Stimulated activated CD4-positive, alpha-beta T cell treated with anti-CD3 and anti-CD28 coated beads, Interleukin-1b, Interleukin-23, amount 100 ng/mL, for 1 hour (primary cell): ENCODE measurements at places on chromosomes 4 and X.
A peak's percentile ranks its signal among the peaks of the same experiment; 100 is the strongest.

DNA sequence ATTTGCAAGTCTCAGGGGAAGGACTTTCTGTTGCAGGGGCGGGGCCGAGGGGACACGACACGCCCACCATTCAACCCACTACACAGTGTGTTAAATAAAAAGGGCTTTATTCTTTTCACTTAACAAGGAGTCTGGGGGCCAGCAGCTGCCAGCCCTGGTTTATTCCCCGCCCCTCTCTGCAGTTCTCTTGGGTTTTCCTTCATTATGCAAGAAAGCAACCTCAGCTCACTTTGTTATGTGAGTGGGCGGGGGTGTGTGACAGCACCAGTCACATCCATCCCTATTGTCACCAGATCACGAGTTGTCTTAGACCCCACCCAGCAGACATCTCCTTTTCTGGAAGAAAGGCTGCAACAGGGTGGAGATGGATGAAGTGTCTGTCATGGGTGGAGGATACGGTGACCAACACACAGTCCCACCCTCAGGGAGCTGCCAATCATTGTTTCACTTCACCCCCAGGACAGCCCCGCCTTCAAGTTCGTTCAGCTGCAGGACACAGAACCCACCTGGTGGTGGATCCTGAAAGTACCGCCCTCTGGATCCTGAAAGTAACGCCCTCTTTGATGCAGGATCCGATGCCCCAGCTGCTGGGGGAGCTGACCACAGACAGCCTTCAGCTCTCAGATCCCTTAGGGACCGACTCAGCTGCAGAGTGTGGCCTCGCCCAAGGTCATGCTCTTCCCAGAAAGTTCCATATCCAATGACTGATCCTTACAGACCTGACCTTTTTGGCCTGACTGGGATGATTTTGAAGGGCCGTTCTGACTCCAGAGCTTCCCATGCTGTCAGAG lies 79.6 kb downstream of the SMIM20 start:
- no peak for DNase-seq

DNA sequence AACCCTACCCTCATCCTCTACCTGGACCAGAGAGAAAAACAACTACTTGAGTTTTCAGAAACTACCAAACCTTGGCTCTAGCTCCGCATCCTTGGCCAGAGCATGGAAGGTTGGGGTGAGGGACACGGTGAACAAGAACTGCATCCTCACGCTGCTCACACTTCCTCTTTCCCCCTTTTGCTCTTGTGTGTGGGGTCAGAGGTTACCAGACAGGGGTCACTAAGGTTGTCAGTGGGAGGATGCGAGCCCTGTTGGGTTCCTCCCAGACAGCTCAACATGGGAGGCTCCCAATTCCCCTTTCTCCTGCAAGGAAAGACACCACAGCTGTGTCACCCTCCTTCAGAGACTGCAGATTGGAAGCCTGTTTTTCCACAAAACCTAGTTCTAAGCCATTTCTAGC lies 5.5 kb upstream of the ZXDB start:
- DNase-seq, result no peak

- no peak for DNase-seq
These were observed 1634.6 kb upstream of the AGA start for GRCh38 chr4:179076865-179077264.

DNA sequence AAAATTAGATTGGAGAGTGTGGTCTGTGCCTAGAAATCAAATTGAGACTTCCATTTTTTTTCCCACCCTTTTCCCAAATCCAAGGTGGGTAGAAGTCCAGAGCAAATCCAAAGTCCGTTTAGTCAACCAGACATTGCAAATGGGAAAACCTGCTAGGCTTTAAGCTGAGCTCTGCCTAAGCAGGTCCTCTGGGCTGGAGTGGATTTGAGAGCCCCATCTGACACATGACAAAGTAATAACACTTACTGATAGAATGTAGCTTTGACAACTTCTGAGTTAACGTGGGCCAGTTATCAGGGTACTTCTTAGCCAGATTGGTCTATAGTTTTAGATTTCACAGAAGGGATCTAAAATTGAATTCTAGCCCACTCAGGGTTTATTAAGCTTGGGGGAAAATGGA lies 242.3 kb downstream of the GALNTL6 start:
- no peak for DNase-seq

DNA sequence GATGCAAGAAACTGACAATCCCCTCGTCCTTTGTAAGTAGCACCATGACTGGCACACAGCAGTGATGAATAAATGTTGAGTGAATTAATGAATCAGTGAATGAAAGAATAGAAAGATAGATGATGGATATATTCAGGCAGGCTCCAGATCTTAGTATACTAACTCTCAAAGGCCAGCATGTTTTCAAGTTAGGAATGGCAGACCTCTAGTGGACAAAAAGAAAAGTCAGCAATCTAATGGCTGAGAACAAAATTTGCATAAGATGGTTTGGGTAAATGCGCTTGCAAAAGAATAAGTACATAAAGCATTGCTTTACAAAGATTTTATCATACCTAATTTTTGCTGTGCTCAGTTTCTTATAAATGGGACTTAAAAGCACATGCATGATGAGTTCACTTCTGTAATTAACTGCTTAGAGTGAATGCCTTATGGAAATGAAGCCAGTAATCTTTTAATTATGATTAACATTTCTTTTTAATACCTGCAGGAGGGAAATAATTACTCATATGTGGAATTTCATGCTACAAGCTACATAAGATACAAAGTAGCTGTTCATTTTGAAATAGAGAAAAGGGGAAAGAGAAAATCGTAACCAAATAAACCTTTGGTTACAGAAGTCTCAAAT lies 126.9 kb upstream of the GPRIN3 start:
- no peak for DNase-seq

GRCh38 chr4:143668930-143669552 lies 31.4 kb downstream of the FREM3 start:
- DNase-seq, result no peak

DNA sequence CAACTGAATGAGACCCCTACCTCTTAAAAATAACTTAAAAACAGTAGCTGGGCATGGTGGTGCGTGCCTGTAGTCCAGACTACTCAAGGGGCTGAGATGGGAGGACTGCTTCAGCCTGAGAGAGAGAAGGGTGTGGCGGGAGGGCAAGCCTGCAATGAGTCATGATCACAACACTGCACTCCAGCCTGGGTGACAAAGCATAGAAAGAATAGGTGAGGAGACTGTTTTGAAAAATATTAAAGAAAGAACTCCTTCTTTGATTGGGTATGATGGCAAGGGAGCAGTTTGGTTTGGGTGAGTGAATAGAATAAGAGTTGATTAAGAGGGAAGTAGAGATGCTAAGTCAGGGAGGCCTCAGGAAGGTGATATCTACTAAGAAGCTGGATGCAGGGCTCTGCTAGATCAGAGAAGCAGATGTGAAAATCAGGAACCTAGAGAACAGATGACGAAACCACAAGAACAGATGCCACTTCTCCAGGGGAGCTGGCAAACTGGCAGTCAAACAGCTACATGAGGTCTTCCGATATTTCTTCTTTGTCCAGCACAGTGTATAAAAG lies 318.6 kb downstream of the OPHN1 start:
- no peak for DNase-seq

- peak; percentile 35 for DNase-seq
These were observed 41.7 kb downstream of the BCORL1 start for GRCh38 chrX:130024127-130024526.

GRCh38 chr4:5467111-5467510 lies 241.2 kb downstream of the EVC2 start:
- no peak for DNase-seq

DNA sequence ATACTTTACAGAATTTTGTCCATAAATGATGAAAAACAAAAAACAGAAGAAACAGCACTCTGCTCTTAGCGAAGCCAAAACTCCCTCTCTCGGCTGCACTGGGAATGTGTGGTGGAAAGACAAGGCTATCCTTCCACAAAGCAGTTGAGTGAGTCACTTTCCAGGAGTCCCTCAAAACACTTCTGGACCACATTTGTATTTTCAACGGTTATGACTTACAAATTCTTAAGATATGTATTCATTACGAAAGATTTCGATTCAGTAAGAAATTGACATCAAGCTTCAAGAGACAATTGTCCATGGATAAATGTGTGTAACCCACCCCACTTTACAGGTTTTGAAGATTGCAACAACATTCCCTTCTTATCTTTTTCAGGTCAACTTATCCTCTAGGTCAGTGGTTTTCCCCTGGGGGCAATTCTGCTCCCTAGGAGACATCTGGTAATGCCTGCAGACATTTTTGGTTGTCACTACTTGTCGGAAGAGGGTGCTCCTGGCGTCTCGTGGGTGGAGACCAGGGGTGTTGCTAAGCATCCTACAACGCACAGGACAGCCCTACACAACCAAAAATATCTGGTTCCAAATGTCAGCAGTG lies 66.7 kb upstream of the MTNR1A start:
- DNase-seq, result no peak

DNA sequence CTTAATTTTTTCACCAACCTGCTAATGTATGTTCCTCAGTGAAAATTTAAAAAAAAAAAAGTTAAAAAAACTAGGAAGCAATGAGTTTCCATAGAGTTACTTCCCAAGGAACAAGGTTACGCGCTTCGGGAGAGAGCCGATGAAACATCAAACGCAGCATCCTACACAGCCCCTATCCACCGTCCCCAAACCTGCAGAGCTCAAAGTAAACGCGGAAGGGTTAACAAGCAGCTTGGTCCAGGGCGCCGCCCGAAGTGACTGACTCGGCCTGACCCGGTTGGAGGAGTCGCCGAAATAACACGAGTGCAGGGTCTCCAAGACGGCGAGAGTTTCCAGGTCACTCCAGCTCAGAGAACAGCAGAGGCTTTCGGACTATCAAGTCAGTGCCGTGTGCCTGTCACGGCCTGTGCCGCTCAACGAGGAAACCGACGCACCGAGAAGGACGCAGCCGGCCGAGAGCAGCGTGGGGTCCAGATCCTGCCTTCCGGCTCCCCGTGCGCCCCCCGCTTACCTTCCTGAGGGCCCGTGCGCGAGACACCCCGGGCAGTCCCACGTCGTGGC lies 512 bp downstream of the NOP14 start:
- no peak for DNase-seq

GRCh38 chr4:12421364-12421763 lies 992.7 kb upstream of the HS3ST1 start:
- no peak for DNase-seq

- DNase-seq, result no peak
These were observed 20.9 kb downstream of the MTHFD2L start for GRCh38 chr4:74178798-74179197.

DNA sequence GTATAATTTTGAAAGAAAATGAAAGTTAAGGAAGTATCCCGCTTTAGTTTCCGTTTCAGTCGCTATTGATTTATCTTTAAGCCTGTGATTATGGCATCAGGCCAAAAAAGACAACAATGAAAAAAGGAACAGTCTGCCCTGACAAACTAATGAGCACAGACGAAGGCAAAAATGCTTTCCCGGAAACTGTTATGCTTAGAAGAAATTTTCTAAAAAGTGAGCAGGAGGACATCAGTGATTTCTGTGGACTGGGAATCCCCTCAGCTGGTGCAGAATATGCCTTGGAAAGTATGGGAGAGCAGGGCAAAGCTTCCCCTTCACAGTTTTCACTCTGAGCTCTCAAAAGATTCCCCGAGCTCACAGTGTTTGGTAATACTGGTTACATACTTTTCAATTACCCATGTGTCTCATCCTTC lies 5.1 kb upstream of the CXCL10 start:
- DNase-seq, result no peak

- no peak for DNase-seq
These were observed 70.2 kb upstream of the EFNB1 start for GRCh38 chrX:68758671-68759070.

- DNase-seq, result no peak
These were observed 1144.2 kb downstream of the FAT4 start for GRCh38 chr4:126458993-126459392.

DNA sequence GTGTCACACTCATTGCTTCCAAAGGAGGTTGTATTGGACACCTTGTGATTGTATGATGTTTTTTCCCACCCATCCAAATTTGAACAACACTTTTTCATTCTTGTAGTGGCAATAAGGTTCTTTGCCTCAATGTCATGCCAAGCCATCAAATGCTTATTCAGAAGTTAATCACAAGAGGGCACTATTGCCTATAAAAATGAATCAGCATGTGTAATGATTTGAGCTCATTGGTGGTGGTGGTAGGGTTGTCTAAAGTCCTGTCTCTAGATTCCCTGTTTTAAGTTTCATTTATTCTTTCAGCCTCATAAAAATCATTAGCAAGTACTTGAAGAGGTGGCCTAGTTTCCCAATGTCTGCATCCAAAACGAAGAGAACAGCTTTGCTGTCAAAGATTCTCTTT lies 37.0 kb downstream of the IRS4 start:
- DNase-seq, result no peak

DNA sequence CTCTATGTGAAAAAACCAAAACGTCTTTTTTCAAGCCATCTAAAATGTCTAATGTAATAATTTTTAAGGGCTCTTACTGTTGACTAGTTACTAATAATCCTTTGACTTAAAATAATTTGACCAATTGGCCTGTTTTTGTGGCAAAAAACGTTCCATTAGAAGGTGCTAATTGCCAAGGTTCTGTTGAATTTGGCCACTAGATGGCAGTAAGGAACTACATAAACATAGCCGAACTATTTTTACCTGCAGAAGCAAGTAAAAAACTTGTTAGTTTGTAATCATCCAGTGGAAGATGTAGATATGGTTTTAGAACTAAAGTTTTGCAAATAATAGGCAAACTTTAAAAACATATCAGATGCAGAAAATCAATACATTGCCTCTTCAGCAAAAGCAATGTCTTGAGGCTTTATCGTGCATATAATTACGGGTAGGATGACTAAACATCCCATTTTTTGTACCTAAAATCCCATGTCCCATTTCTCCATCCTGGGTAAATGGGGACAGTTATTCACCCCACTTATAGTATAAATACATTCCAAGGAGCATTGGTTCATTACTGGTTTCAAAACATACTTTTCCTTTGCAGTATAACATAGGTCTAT lies 57.6 kb downstream of the PROM1 start:
- DNase-seq, result no peak

DNA sequence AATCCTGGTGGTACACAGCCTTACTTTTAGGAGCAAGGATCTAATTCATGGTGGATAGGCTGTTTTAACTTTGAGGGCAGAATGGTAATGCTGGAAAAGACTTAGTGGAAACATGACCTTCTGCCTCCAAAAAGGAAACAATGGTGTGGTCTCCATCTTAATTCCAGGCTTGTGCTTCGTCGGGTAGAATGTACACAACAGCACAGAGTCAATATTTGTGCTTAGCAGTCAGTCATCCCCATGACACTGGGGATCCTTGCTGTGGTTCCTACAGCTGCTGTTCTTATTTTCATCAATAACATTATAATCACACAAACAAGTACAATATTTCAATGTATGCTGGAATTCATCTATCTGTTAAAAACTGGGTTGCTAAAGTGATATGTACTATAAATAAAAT lies 104.4 kb downstream of the HHIP start:
- no peak for DNase-seq

DNA sequence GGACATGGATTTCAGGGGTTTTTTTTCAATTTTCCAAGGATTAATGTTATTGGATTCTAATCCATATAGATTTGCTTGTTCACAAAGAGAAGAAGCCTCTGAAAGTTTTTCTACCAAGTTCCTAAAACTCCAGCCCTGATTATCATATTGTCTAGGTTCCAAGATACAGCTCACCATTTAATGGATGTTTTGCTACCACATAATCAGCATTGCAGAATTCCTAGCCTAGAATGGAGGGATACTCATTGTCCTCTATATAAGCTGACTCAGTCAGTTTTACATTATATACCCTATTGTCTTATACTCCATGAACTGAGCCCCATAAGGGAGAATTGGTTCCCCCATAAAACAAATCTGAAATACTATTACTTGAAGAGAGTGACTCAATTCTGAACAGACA lies 664.7 kb upstream of the FAM241A start:
- DNase-seq, result no peak

GRCh38 chr4:102534845-102535244 lies 33.7 kb downstream of the NFKB1 start:
- no peak for DNase-seq

- no peak for DNase-seq
These were observed 515.0 kb downstream of the CFAP47 start for GRCh38 chrX:36434522-36434921.
